Posterior cingulate gyrus (tissue), 11 donors: ENCODE measurements at places on chromosomes 13 and 19.

DNA sequence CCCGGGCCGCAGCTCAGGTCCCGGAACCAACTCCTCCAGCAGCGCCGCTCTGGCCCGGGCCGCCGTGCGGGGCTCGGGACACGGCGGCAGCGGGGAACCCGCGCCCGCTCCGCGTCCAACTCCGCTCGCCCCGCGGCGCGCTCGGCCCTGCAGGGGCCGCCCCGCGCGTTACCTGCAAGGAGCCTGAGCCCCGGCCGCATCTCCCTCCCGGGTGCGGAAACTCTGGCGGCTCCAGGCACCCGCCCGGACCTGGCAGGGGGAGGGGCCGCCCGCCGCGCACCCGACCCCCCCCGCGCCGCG lies at the start of gene TMTC4:
Gene TMTC4 (minus strand): TSS at position 224 of the 300 bp plus-strand sequence. CDS start 4,433 bp downstream, outside the sequence.
- no peak for DNase-seq

GRCh38 chr13:29530901-29531300 lies 64.6 kb downstream of the SLC7A1 start:
- no peak for DNase-seq

DNA sequence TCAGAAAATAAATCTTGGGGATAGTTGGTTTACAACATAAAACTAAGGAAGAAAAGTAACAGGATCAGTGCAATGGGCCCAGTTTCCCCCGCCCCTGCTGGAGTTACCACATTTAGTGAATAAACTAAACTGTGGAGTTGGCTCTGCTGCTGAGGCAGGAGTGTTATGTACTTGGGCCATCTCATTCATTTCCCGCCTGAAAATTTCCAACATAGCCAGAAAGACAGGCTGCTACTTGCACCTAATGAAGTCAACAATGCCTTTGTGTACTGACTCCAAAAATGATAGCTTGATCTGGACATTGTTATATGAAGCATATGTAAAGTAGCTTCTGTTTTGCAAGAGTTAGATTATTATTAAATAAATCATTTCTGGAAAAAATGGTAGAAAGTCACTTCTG lies 7.9 kb upstream of the RNASEH2B start:
- no peak for DNase-seq

DNA sequence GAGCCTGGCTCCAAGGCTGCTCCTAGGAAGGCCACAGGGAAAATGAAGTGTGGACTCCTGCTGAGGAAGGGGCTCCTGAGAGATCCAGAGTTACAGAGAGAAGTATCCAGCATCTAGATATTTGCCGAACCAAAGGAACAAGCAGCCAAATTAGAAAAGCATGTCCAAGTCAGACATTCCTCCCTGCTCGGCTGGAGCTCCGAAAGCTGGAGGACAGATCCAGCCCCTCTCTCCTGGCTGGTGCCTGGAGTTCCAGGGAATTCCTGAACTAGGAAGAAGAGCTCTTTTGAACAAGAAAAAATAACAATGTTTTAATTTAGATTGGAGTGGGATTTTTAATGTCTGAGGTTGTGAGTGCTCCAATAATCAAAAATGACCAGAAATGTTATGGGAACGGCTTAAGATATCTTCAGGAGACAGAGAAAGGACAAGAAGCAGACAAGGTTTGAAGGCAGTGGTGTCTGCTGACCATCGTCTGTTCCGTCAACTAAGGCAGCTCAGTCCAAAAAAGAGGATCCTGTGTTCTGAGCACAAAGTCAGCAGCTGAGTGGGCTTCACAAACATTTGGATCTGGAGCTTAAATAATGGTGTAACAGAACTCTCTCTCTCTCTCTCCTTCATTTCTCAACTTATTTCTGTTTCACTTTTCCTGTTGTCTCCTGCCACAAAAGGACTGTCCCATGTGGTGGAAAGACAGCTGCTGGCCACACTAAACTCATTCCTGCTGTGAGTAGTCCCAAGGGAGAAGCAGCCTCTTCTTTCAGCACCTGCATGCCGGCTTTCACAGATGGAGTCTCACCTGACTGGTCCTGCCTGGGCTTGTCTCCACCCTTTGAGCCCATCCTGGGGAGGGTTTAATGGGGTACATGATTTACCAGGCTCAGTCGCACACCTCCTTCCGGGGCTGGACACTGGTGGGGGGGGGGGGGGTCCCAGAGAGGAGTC lies 31.5 kb upstream of the IRS2 start:
- DNase-seq: no peak

DNA sequence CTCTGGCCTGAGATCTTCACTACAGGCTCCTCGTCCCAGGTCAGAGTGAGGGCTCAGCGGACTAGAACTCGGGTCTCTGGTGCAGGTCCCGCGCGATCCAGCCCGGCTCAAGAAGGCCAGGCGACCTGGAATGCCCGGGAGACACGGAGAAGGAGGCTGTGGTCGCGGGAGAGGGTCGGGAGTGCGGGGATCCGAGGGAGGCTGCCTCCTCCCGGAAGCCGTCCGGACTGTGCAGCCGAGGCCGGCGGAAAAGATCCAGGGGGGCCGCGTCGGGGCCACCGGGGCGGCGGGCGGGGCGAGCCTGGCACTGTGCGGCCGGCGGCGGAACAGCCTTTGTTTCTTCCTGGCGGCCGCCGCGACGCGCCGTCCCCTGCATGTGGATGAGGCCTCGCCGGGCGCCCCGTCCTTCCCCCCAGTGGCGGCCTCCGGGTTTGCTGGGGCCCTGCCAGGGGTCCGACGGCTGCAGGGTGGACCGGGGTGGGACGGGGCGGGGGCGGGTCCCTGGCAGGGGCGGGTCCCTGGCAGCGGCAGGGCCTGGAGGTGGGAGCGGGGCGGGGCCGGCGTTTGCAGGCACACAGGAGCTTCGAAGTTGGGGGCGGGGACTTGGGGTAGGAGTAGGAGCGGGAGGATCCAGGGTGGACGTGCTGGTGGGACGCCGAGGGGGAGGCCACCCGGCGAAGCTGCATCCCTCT lies 1.0 kb upstream of the SLC7A10 start:
- no peak for DNase-seq

DNA sequence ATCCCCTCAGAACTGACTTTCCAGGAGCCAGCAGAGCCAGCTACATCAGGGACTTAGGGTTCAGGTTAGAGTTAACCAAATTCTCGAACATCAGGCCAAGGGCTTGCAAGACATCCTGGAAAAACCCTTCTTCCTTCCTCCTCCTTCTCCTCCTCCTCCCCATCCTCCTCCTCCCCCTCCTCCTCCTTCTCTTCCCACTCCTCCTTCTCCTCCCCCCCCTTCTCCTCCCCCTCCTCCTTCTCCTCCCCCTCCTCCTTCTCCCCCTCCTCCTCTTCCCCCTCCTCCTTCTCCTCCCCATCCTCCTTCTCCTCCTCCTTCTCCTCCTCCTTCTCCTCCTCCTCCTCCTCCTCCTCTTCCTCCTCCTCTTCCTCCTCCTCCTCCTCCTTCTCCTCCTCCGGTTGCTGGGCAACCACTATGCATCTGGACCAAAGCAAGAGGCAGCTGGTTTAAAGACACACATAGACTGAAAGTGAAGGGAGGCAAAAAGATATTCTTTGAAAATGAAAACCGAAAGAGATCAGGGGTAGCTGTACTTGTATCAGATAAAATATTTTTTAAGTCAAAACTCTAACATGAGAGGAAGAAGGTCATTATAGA lies 5.9 kb upstream of the CCL25 start:
- no peak for DNase-seq

- no peak for DNase-seq
These were observed at the start of gene F2RL3 for GRCh38 chr19:16888629-16889365. Gene F2RL3, plus strand, starts transcription at chr19:16888999. Its CDS starts 191 bp downstream, at chr19:16889190.

- no peak for DNase-seq
These were observed 9.9 kb upstream of the CEACAM20 start for GRCh38 chr19:44539236-44539826.

- DNase-seq: no peak
These were observed 12.7 kb downstream of the CEACAM21 start for GRCh38 chr19:41588497-41589209.

DNA sequence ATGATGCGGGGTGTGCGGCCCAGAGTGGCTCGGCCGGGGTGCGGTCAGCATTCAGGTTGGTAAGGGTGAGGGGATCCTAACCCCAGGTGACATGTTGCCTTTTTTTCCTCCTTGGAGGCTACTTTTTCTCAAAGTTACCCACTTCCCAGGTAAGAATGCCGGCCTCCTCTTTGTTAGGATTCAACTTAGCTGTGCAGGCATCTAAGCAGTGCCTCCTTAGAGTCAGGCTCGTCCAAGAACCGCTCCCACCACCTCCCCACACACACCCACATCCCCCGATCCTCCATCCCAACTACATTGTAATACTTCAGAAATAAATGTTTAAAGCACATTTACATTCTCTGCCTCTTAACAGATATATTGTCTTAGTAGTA lies 733 bp upstream of the ENOX1 start:
- DNase-seq: no peak

DNA sequence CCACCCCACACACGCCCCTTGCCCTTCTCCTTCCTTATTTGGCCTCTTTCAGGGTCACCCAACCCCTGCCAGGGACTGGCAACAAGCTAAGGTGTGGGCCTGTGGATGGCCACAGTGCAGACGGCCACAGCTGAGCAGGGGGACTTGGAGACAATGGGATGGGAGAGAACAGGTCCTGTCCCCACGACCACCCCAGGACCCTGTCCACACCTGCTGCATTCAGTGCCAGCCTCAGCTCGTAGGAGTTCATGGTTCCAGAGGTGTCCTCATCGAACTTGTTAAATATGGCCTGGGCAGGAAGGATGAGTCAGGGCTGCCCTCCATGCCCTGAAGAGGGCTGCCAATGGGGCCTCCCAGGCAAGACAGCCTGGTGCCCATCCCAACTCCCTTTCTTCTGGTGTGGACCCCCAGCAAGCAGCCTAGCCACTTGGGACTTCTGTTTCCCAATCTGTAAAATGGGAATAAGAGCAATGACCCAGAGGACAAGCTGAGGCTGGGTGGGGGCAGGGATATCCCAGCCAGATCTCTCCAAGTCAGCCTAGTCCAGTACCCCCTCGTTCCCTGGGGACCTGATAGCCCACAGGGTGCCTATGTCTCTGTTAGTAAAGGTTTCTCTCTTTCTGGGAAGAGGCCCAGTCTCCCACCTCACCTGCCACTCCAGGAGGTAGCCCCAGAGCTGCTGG lies 10.6 kb downstream of the CAPN12 start:
- no peak for DNase-seq

GRCh38 chr13:77535448-77535847 lies at the start of gene SCEL:
Gene SCEL, plus strand, starts transcription at chr13:77535706. Its CDS starts 20,170 bp downstream, at chr13:77555876.
- DNase-seq: no peak

DNA sequence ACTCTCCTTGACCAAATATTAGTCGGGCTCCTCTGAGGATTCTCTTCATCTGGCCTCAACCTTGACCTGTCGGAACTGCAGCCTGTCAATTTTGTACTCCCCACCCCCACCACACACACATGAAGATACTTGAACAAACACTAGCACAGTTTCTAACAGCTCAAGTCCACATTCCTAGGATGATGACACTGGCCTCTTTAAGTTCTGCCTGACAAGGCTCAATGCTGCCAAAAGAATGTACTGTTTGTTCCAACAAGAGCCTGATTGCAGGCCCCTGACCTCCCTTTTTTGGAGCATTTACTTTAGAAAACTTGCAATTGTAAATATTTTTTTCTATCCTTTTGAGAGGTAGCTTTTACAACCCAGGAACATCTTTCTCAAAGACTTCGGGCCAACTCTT lies 169.2 kb upstream of the IRS2 start:
- no peak for DNase-seq

GRCh38 chr13:74550039-74550438 lies 415.8 kb upstream of the KLF12 start:
- no peak for DNase-seq

GRCh38 chr19:16037424-16038195 lies 38.7 kb upstream of the TPM4 start:
- DNase-seq: no peak

GRCh38 chr19:2469102-2469914 lies 6.6 kb upstream of the GADD45B start:
- DNase-seq: no peak

DNA sequence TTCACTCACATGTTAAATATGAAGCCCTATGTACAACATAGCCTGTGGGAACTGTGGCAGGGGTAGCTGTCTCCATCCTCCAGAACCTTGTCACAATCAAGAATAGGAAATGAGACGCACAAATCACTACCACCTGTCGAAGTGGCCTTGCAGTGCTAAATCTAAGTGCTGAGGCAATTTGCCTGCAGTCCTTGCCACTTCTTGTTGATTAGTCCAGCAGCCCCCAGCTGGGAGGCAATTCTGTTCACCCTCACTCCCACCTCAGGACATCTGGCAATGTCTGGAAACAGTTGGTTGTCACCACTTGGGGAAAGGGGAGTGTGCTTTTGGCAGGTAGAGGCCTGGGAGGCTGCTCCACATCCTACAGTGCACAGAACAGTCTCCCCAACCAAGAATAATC lies 10.7 kb downstream of the RFX2 start:
- DNase-seq: no peak

GRCh38 chr19:30117636-30118145 lies 175.7 kb downstream of the URI1 start:
- DNase-seq: no peak

GRCh38 chr19:51820011-51820410 lies 25.1 kb downstream of the FPR3 start:
- no peak for DNase-seq

DNA sequence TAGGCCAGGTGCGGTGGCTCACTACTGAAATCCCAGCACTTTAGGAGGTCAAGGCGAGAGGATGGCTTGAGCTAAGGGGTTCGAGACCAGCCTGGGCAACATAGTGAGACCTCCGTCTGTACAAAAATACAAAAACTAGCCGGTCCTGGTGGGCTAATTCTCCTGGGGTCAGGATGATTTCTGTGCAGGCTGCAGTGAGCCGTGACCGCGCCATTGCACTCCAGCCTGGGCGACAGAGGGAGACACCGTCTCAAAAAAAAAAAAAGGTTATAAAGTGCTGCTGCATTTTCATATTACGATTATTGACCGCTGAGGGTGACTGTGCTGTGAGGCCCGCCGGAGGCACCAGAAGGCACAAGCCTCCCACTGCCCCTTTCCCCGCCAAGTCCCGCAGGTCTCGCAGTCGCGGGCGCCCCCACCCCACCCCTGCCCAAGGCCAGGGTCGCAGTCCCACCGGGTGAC lies 477 bp upstream of the PLEKHF1 start:
- DNase-seq: no peak

- DNase-seq: no peak
These were observed 51.9 kb downstream of the SLAIN1 start for GRCh38 chr13:77749344-77749880.

DNA sequence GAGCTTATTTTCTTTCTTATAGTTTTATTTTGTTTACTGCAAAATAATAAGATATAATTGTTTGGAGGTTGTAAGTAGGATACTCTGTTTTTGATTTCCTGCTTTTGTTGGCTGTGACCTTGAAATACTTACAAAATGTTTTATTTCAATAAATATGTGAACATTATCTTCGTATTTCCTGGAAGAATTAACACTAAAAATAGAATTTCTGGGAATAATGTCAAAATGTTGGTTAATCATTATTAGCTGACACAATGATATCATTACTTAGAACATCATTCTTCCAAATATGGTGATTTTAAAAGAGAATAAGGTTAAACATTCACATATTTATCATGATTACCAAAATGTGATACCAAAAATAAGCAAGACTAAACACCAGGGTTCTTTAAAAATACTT lies 1148.6 kb upstream of the PRR20A start:
- no peak for DNase-seq

- no peak for DNase-seq
These were observed 103.8 kb downstream of the RGCC start for GRCh38 chr13:41561170-41561569.
